NCI-H2081 (cell line): ENCODE measurements at places on chromosomes 6 and 20.

GRCh38 chr6:129753422-129753821, 43.4 kb upstream of the ARHGAP18 start:
- no peak for DNase-seq

DNA sequence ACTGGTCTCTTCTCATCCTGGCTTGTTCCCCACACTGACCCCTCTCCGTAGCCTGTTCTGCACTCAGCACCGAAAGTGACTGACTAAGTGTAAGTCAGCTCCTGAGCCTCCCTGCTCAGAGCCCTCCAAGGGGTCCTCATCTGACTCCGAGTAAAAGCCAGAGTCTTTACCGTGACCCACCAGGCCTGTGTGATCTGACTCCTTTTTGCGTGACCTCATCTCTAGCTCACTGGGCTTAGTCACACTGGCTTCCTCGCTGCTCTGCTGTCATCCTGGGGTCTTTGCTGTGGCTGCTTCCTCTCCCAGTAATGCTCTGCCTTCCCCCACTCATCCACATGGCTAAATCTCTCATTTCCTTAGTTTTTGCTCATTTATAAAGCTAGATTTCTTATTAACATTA, 116.6 kb downstream of the PLCB4 start:
- DNase-seq, result no peak

GRCh38 chr6:7629321-7629720, 39.3 kb downstream of the SNRNP48 start:
- no peak for DNase-seq

DNA sequence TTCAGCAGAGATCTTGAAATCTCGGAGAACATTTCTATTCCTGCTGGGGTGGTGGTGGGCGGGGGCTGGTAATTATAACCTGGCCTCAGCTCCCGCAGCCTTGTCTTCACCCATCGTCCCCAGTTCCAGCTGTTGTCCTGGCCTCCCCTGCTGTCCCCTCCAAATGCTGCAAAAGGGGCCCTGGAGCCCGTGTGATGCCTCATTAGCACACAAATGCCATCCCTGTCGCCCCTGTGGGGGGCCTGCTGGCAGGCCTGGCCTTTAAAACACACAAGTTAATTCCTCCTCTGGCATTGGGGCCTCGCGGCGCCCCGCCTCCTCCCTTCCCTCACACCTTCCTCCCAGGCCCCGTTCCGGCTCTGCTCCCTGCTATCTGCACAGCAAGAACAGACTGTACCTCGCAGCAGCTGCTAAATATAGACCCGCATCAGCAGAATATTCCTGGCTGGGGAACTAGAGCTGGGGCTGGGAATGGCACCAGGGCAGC, 85.7 kb downstream of the CDH22 start:
- no peak for DNase-seq

DNA sequence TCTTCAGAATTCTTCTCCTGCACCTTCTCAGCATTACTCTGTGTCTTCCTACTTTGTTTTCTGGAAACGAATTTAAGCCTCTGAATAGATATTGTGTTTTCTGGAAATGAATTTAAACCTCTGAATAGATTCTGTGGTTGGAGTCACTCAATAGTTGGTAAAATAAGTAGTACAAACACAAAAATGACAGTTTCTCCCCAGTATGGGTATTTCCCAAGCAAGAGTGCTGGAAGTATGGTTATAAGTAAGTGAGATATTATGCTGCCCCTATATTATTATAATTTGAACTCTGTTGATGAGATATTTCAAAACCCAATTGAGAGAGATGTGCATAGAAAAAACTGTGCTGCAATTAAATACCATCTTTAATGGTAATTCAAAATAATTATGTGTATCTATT, 94.9 kb downstream of the TINAG start:
- DNase-seq, result no peak

GRCh38 chr6:11634948-11635347, 97.4 kb downstream of the TMEM170B start:
- no peak for DNase-seq

- peak; percentile 75 for DNase-seq
These were observed 35.6 kb upstream of the SLCO4A1 start for GRCh38 chr20:62606551-62607201.

DNA sequence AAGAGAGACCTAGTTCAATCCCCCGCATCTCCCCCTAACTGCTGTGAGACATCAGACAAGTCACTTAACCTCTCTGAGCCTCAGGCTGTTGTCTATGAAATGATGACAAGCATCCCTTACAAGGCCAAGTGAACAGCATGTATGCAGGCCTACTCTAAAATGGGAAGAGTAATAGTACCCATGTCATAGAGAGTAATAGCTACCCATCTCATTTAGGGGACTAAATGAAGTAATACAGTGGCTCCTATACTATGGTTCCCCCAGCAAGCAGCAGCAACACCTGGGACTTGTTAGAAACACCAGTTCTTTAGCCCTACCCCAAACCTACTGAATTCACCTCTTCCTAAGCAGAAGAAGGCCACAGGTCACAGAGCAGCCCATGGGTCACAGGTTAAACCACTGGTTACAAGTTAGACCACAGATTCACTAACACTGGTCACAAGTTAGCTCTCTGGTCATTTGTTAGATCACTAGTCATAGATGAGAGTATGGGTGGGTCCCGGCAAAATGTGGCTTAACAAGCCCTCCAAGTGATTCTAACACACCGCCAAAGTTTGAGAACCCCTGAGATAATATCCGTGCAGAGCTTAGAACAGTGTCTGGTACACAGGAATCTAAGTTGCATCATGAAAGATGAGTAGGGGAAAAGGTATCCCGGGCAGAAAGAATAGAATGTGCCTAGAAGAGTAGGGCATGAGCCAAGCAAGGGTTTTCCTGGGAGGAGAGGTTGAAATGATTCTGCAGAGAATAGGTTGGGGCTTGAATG, 1.4 kb downstream of the DEFB124 start:
- DNase-seq, result no peak

DNA sequence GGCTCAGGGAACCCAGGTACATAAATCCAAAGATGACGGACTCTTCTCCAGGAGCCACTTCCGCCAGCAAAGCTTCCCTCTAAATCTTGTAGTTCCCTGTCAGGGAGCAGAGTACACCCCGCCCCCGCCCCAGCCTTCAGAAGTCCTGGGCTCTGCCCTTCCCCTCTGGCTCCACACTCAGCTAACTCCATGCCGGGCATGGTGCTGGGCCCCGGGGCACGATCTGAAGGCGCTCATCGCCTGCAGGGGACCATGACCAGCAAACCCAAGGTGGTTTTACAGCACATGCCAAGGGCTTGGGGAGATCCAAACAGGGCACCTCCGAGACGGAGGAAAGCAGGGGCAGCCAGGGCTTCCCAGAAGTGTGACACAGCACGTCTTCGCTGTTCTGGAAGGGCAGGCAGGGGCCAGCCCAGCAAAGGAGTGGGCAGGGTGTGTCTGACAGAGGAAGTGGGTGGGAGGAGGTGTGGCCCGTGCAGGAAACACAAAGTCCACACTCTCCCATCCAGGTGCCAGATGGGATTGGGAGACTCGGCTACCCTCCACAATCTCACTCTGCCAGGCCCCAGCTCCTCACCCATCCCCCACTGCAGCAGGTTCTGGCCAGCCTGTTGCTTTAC, 41.6 kb upstream of the SLC22A2 start:
- DNase-seq, result no peak

- no peak for DNase-seq
These were observed 6.2 kb downstream of the ZBTB2 start for GRCh38 chr6:151385177-151385576.

DNA sequence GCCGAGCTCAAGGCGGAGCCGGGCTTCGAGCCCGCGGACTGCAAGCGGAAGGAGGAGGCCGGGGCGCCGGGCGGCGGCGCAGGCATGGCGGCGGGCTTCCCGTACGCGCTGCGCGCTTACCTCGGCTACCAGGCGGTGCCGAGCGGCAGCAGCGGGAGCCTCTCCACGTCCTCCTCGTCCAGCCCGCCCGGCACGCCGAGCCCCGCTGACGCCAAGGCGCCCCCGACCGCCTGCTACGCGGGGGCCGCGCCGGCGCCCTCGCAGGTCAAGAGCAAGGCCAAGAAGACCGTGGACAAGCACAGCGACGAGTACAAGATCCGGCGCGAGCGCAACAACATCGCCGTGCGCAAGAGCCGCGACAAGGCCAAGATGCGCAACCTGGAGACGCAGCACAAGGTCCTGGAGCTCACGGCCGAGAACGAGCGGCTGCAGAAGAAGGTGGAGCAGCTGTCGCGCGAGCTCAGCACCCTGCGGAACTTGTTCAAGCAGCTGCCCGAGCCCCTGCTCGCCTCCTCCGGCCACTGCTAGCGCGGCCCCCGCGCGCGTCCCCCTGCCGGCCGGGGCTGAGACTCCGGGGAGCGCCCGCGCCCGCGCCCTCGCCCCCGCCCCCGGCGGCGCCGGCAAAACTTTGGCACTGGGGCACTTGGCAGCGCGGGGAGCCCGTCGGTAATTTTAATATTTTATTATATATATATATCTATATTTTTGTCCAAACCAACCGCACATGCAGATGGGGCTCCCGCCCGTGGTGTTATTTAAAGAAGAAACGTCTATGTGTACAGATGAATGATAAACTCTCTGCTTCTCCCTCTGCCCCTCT, 1.1 kb downstream of the CEBPB start:
- peak; percentile 56 for DNase-seq

DNA sequence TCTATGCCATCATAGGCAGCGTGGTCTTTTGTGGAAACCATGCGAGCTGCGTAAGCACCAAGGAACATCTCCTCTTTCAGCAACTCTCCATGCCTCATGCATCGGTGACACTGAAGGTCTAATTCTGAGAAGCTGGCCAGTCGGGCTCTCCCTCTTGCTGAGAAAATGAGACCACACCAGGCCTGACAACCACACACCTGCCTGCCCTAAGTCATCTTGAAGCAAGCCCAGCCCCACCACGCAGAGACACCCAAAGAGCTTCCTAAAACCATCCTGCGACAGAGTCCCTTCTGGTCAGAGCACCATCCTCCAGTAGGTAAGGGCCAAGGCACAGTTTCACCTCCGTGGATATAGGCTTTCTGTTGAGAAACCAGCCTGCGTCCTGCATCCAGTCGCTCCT, 26.6 kb downstream of the PREX1 start:
- no peak for DNase-seq

GRCh38 chr6:6840831-6841291, 252.3 kb downstream of the LY86 start:
- DNase-seq, result no peak

DNA sequence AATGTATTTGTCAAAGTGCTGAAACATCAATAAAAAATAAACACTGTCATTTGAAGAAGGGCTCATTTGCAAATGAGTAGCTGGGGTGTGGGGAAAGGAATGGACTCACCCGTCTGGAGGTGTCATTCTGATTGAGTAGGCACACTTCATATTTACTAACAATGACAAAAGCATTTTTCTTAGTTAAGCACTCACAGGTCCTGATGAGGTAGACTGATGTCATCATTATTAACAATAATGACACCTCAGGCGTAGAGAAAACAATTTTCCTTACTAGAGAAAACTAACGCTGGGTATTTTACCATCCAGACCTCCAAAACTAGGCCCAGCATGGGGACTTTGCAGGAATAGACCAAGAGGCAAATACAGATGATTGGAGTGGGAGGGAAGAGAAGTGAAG, 76.0 kb downstream of the UNC5CL start:
- DNase-seq, result no peak

- peak; percentile 81 for DNase-seq
These were observed 1.5 kb downstream of the ZNFX1 start for GRCh38 chr20:49276161-49276960.

DNA sequence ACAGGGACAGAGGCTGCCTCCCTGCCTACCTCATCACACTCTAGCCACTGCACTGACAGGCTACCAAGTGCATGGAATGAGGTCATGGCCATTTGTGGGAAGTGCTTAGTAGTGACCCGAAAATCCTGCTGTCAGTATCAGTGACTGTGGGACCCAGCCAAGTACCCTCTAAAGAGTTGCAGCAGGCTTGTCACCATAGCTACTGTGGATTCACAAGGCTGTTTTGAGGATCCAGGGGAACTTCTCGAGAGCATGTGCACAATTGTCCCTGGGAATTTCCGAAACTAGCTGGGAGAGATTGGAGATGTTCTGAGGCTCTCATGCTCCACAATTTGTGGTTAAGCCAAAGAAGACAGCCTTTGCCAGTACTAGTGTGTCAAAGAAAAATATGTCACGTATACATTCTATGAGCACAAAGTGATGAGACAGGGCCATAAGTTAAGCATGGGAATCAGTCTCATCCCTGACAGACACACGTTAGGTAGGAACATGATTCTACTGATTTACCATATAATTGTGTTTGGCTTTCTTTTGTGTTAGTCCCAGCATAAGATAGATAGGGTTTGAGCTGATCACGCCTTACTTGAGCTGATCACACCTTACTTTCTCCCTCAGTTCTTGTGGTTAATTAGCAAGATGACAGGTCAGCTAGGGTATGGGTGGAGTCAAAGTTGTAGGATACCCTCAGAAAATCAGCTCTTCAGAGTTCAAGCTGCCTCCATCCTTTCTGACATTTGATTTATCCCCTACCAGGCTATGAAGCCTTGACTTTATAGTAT, 42.6 kb upstream of the TMEM170B start:
- DNase-seq, result no peak

DNA sequence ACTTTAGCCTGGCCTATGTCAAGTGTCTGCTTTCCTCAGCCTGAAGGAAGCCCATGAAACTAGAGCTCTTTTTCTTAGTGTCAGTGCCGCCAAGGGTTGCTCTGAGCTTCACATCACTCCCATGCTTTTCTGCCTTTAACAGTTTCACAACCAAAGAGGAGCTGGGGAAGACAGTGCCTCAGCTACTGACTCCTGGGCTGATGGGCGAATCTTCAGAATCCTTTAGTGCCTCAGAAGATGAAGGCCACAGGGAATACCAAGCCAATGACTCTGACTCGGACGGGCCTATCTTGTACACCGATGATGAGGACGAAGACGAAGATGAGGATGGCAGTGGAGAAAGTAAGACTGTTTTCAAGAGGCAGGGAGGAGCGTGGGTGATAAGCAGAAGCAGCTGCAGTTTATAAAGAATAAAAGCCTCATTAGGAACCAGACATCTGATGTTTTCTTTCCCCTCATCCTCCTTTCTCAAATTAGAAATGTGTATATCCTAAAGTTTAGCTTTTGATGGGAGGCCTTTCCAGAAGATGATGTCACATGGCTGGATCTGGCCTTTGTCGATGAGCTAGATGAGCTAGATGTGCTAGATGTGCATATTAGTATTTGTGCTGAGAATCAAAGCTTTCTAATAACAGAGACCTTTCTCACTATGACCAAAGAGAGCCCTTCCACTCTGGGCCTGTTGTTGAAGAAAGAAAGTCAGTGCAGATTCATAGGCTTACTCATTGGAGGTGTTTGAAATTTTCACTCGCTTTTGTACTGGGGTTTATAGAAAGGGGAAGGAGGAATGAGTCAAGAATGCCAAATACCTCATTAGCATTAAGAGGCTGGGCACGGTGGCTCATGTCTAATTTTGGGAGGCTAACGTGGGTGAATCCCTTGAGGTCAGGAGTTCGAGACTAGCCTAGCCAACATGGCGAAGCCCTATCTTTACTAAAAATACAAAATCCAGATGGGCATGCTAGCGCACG, 70.7 kb upstream of the LTV1 start:
- no peak for DNase-seq

GRCh38 chr6:16305246-16305725, 66.9 kb downstream of the GMPR start:
- DNase-seq, result no peak

DNA sequence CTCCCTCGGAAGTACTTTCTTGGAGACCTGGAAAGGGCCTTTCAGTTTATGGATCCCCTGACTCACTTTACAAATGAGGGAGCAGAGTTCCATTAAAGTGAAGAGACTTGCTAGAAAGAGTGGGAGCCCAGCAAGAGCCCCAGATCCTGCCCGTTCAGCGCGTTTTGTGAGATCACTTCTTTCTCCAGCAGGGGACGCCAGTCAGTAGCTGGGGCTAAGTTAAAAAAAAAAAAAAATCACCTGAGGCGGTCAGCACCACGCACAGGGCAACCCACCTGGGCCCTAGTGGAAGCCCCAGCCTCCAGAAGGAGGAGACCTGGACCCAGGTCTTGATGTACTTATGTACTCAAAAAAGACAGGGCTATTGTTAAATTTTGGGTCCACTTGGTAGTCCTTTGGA, 274.5 kb upstream of the RNF24 start:
- DNase-seq, result no peak
